ENCODE measurements at places on chromosomes 3 and 15.

DNA sequence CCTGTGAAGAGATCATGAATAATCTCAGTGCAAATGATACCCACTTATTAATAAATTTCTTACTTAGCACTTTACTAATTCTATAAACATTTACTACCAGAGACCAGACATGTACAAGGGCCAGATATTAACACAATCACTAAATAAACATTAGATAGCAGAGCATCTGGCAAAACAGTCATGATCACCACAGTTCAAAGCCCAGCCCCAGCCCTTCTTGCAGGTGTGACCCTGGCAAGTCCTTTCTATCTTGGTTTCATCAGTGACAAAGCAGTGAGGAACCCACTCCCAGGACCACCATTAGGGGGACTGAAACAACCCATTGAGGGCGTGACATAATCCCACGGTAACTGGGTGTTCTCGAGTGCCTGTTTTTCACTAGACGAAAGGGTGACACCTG is 11.6 kb downstream of the ZXDC start:
- DNase-seq = no peak

DNA sequence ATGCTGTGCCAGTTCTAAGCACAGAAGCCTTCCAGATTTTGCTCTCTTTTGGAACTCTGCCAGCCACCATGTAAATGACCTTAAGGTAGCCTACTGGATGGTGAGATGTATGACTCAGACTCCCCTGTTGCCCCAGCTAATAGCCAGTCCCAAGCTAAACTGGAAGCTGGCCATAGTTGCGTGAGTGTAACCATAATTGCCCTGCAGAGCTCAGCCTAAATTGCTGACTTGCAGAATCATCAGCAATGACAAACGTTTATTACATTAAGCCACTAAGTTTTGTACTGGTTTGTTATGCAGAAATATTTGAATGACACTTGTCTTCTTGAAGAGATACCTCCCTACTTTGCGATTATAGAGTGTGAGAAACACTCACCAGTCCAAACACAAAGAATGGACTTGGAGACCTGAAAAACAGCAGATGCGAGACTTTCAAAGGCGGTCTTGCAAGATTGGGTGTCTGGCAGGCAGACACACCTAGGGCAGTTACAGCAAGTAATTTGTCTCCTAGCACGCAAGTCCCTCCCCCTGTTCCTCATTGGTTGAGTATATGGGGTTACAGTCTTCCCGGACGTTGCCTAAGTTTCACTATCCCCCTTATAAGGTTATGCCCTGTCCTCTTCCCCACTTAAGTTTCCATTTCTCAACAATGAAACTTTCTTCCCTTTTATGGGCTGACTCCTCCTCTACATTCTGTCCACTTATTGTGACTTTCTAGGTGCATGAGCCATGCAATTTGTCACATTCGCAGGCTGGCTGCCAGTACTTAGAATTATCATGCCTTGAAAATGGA is 83.6 kb upstream of the XCR1 start:
- DNase-seq = no peak

DNA sequence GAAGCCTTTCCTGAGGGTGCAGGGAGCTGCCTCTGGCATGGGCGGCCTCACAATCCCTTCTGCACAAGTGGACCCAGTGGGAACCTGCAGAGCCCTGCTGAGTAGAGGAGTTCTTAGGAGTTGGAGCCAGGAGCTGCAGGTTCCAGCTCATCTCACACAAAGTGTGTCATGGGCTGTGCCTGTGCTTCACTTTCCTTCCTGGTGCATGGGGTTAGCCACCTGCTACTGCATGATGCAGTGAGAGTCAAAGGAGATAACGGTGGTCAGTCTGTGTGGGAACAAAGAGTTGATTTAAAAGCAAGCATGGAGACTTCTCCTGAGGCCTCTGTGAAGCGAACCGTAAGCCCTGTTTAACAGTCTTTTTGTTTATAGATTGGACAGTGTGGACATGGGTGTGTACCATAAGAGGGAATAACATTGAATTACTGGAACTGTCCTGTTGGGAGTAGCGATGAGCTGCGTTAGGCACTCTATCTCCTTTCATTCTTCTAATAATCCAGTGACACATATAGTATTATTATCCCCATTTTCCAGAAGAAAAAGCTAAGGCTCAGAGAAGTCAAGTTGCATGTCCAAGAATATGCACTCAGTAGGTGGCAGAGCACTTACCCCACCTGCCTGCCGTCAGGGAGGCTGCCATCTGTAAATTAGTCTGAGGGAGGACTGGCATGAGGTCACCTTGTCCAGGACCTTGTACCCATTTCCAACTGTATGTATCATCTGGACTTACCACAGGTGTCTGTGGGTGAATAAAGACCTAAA is 68.7 kb upstream of the PRR23C start:
- no peak for DNase-seq

DNA sequence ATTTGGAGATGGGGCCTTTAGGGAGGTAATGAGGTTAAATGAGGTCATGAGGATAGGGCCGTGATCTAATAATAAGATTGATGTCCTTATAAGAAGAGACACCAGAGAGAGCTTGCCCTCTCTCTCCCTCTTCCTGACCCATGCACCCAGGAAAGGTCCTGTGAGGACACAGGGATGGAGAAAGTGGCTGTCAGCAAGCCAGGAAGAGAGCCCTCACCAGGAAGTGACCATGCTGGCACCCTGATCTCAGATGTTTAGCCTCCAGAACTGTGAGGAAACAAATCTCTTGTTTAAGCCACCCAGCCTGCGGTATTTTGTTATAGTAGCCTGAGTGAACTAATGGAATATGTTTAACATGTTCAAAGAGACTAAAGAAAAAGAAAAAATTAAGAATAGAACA is 15.3 kb upstream of the GNB5 start:
- DNase-seq = no peak

GRCh38 chr15:57436961-57437360 is 60.7 kb downstream of the CGNL1 start:
- no peak for DNase-seq

GRCh38 chr3:105083945-105084344 is 282.8 kb upstream of the ALCAM start:
- DNase-seq = no peak

DNA sequence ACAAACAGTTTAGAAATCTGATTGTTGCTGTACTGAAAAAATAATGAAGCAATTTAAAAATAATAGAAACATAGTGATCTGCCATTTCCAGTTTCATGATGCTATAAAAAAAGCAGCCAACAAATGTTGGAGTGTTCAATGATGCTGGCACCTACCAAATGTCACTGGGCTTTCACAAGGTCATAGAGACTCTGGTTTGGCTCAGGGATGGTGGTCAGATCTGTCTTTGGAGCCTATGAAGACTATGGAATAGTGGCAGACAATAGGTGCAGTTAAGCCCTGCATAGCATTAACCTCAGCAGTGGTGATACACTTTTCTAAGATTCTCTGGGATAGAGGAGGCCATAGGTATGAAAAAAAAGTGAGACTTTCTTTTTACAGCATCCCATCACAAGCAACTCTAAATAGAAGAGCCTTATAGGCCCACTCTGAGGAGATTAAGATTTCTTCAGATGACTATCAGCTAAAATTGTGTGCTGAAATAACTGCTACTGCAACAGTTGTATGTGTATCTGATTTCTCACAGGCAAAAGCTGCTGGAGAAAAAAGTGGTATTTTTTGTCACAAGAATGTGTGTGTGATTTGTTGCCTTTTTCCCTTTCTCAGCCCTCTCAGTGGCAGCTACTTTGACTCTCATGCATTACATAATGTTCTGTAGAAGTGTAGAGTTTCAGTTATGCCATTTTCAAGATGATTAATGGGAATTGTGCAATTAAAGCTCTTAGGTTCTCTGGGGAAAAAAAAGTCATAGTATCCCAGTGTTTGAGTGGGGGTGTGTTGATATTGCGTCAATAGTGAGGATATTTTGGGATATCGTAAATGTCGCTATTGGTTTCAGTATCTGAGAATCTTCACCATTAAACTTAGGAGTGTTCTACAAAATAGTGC is 137.4 kb downstream of the MBNL1 start:
- no peak for DNase-seq

DNA sequence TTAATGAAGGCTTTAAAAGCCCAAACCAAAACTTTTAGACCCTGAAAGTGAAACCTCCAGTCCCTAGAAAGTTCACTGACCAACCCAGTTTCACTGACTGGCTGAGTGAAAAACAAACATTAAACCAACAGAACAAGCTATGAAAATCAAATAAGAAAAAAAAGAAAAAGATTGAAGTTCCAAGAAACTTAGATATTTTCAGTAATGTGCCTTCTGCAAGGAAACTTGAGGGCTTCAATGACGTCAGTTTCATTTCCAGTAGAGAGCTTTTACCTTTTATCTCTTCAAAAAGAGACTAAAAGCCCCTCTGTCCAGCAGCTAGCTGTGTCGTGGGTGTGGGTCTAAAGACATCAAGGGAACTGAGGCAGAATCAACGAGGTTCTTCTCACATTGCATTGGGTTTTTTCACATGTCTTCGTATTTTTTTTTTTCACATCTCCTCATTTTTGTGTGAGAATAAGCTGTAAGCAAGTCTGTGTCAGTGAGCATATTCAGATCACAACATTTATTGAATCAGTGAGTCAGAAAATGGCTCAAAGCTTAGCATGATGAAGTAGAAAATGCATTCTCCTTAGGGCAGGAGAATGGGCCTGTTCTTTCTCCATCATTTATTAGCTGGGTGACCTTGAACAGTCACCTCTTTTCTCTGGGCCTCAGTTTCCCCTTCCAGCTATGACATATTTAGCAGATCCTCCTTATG is 54.8 kb upstream of the BCL6 start:
- no peak for DNase-seq

- no peak for DNase-seq
These were observed 26.0 kb downstream of the XPC start for GRCh38 chr3:14152233-14152962.

DNA sequence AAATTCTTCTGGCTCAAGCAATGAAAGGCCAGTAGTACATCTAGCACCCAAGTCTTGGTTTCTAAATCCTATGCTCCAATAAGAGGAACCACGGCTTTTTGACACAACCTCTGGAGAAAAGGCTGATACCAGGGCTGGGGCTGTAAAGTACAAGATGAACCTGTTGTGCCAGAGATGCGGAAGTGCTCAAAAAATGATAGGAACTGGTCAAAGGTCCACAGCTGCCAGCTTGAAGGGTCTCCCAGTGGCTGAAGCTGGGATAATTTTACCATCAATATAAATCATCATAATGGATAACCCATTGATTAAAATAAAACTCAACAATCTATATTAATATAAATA is 558 bp upstream of the NCEH1 start:
- no peak for DNase-seq

GRCh38 chr15:95277266-95277665 is 1045.9 kb downstream of the MCTP2 start:
- no peak for DNase-seq

GRCh38 chr3:156207802-156208685 is 87.7 kb downstream of the KCNAB1 start:
- DNase-seq = no peak

DNA sequence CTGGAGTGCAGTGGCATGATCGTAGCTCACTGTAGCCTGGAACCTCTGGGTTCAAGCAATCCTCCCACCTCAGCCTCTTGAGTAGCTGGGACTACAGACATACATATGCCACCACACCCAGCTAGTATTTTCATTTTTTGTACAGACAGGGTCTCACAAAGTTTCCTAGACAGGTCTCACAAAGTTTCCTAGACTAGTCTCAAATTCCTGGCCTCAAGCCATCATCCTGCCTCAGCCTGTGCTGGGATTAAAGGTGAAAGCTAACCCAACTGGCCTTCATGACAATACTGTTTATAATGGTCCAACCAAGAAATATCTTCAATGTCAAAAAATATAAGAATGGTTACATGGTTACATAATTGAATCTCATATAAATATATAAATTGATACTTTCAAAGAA is 24.0 kb downstream of the GPR176 start:
- no peak for DNase-seq

GRCh38 chr3:196192036-196192523 is 19.1 kb downstream of the ZDHHC19 start:
- DNase-seq = peak; percentile 33

DNA sequence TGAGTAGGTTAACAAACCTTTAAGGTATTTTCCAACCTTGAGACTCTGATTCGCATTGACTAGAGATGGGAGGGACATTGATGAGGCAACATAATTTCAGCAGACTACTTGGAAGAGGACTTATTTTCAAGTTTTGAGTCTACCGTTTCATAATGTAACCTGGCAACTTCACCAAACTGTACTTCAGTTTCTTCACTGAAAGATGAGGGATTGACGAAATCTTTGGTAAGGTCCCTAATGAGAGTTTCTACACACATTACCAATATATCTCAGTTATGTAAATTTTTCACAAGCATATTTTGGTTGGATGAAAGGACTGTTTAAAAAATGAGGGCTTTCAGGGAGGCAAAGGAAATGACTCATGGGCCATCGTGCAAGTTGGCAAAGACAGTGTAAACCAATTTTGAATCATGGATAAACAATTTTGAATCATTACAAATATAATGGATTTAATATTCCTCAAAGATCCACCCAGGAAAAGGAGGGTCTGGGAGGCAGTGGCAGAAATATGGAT is 28.7 kb upstream of the SEMA6D start:
- DNase-seq = no peak

DNA sequence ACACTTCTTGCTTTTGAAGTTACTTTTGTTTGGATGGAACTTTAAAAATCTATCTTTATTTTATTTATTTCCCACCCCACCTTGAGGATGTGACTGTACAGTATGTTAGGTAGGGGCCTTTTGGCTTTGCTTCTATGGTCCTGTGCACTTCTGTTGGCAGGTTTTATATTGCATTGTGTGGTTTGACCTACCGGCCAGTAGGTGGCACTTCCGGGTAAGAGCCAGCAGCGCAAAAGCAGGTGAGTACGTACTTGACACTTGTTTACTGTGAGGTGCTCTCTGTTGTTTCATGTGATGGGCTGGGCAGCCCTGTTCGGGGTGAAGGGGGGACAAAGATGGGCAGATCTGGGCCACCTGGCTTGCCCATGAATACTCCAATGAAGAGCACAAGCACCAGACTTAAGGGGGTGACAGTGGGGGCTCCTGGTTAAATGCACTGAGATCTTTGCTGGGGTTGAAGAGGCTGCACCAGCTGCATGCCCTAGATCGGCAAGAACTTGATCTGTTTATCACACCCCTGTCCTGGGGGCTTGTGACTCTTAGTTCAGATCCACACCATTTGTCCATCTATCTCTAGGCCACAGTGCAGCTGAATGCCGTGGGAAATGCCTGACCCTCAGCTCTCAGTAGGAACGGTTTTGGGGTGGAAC is 131.6 kb downstream of the NLGN1 start:
- DNase-seq = no peak

GRCh38 chr3:45783667-45784066 is 12.7 kb downstream of the SLC6A20 start:
- DNase-seq = no peak

GRCh38 chr3:180430896-180431295 is 171.1 kb upstream of the TTC14 start:
- no peak for DNase-seq

DNA sequence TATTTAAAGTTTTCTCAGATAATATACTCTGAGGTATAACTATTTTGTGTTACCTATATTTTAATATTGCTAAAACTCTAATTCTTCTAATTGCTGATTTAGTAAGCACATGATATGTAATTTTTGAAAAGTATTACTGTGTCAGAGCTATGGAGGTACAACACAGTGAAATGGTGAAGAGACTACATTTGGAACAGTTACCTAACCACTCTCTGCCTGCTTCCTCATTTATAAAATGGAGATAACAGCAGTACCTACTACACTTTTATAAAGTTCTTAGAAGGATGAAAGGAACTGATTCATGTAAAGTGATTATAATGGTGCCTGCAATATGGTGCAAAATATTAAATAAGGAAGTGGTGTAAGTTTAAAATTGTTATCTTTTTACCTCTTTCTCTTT is 16.3 kb upstream of the NEK10 start:
- DNase-seq = no peak

- no peak for DNase-seq
These were observed 283.8 kb downstream of the BBX start for GRCh38 chr3:107806536-107806935.

- DNase-seq = no peak
These were observed 340.3 kb upstream of the RBMS3 start for GRCh38 chr3:28940530-28940929.

All from stimulated activated CD8-positive, alpha-beta memory T cell treated with anti-CD3 and anti-CD28 coated beads, Interleukin-4, amount 100 ng/mL, for 24 hours (primary cell).